Islet precursor cell (in vitro differentiated cells): ENCODE measurements at places on chromosomes 5 and 9.

- peak; percentile 56 for DNase-seq
Observed at GRCh38 chr5:158534203-158534602, 565.5 kb downstream of the EBF1 start.

- DNase-seq = no peak
Observed at GRCh38 chr5:33114361-33114760, 326.4 kb upstream of the TARS1 start.

DNA sequence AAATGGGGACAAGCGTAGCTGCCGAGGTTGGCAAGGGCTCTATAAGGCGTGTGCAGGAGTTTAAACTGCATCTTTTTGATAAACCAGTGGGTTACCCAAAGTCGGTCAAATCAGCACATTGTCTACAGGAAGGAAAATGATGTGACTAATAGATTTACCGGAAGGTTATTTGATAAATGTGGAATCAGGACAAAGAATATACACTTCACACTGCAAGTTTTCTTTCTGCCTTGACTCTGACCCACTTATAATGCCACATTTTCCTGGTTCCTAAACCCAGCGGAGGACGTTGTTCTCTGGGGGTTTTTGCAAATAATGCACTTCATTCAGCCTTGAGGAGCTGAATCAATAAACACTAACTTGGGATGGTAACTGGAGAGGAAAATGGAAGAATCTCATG is 76.8 kb downstream of the TTLL11 start:
- no peak for DNase-seq

DNA sequence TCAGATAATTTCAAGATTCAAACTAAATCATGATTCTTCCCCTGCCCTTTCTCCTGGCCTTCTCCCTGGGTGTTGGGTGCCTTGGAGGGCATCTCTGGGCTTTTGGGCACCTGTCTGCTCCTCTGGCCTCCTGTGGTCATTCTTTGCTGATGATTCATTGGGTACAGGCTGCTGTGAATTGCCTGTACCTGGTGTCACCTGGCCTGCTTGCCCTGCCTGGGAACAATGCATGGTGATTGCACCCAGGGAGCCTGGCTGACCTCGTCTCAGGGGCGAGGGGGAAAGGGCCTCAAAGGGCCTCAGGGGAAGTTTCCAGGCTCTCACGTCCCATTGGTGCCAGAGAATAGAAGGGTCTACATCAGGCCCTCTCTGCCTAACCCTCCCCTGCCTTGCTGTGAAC is 20.1 kb upstream of the CKMT2 start:
- DNase-seq = peak; percentile 82

DNA sequence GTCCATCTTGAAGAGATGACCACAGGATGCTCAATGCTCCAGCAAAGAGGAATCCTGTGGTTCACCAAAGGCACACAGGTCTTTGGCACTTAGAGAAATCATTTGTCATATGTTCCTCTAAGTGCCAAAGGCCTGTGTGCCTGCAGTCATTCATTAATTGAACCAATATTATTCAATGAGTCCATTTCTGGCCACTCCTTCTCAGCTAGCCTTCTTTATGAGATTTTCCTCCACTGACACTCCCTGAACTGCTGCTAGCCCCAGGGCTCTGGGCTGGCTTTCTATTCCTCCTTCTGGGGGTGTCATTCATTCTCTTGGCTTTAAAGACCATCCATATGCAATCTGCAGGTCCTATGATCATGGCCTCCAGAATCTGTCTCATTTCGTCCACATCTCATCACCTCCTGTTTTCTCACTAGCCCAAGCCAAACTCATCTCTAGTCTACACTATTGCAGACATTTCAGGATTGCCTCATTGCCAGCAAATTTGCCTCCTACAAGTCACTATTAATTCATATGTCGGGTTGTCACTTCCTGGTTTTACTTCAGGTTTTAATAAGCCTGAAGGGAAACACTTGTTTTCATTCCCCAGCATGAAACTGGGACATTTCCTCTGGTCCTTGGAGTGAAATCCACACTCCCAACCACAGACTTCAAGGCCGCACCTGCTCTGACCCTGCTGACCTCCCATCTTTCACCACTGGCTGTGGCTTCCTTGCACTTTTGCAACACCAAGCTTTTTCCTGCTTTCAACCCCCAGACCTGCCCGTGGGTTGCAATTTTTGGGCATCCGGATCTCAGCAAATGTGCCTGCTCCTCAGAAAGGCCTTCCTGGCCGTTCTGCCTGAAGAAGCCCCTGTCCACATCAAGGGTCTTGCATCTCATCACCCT is 35.1 kb downstream of the KCNIP1 start:
- peak; percentile 24 for DNase-seq

DNA sequence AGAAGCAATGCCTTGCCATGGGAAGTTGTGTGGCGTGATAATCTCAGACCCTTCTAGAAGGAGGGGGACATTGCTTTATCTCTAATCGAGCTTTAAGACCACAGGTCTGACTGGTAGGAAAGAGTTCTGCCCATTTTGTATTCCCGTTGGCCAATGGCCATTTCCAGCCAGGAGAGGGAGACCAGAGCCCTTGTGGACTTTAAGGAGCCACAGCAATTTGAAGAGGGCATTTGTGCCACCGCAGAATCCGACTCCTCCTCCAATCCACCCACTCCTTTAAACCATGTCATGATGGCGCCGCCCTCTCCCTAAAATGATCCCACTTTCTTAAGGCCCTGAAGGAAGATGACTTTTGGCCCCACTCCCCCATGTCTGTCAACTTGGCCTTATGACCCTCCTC is 560.5 kb upstream of the ADAMTS16 start:
- no peak for DNase-seq

DNA sequence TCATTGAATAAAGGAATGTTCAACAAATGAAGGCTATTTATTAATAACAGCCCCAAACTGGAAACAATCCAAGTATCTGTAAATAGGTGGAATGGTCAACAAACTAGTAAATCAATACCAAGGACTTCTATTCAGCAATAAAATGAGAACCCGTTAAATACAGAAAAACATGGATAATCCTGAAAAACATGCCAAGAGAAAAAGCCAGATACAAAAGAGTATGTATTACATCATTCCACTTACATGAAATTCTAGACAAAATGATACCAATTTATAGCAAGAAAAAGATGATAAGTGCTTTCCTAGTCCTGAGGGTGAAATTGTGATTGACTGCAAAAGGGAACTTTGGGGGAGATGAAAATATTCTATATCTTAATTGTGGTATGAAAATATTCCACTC is 3.1 kb downstream of the PJA2 start:
- no peak for DNase-seq

- no peak for DNase-seq
Observed at GRCh38 chr9:116312221-116312620, 158.6 kb downstream of the PAPPA start.

- DNase-seq = no peak
Observed at GRCh38 chr5:76821136-76821535, 2.3 kb downstream of the F2RL1 start.

GRCh38 chr5:142474431-142475094 is 149.7 kb upstream of the SPRY4 start:
- DNase-seq = peak; percentile 79

GRCh38 chr9:130846487-130847305 is 11.6 kb downstream of the ABL1 start:
- peak; percentile 53 for DNase-seq

- peak; percentile 67 for DNase-seq
Observed at GRCh38 chr5:75281716-75282465, 45.2 kb upstream of the ANKRD31 start.

DNA sequence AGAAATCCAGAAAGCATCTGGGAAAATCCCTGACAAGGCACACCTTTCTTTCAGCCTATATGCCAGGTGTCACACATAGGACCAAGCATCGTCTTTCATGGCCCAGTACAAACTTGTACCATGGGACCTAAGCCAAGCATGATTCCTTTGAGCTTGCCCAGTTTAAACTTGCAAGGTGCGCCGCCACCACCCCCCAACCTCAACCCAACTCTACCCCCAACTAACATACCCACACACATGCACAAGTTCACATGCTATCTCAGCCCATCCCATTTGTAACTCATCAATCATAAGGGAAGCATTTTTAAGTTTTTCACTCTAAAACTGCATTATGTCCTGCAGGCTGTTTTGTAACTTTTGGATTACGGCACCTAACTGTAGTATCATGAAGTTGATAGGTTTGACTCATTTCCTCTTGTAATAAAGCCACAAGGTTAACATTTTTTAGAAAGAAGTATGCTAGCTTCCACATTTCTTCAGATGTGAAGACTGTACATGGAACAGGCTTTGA is 145.9 kb upstream of the FST start:
- no peak for DNase-seq

DNA sequence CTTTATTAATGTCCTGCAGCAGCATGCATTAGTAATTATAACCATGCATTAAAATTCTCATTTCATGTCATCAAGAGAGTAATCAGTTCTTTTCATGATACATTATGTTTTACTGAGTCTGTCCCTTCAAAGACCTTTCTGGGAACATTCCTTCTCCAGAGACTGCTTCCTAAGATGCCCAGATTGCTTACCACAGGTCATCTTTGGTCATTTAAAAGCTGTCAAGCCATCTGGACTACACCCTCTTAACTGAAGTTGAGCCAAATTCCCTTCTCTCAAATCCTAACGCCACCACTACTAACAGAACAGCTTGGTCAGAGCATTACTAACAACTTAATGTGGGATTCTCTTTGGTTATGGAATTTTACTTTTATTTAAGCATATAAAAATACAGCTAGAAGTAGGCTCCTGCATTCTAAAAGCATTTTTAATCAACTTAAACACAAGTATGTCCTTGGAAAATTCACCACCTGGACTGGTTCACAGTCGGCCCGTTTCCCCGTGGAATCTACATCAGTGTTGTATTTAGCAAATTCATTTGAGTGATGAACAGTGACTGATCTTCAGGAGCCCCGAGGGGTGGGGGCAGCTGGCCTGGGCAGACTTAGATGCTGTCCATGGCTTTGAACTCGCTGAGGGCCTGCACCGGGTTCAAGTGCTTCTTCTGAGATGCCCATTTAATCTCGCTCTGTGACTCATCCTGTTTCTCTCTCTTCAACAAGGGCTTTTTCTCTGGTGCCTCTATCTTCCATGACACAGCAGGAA is 92.8 kb upstream of the CCDC112 start:
- no peak for DNase-seq

GRCh38 chr5:55421074-55421529 is 113.3 kb downstream of the MTREX start:
- no peak for DNase-seq

GRCh38 chr5:56313596-56313995 is 80.5 kb upstream of the ANKRD55 start:
- DNase-seq = no peak

DNA sequence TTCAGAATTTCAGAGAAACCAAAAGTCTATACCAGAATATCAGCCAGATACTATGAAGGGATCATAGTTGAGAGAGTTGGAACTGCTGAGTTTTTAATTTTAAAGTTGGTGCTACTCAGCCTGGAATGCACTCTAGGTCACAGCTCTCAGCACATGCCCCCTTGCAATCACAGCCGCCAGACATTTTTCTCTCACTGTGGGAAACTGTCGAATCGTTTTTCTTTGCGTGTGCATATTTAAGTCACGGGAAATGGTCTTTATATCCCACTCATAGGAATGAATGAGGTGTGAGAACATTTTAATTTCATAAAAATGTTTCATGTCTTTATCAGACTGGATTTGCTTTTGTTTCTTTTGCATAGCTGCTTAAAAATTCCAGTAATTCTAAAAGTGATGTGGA is 12.2 kb upstream of the SPDL1 start:
- DNase-seq = no peak

DNA sequence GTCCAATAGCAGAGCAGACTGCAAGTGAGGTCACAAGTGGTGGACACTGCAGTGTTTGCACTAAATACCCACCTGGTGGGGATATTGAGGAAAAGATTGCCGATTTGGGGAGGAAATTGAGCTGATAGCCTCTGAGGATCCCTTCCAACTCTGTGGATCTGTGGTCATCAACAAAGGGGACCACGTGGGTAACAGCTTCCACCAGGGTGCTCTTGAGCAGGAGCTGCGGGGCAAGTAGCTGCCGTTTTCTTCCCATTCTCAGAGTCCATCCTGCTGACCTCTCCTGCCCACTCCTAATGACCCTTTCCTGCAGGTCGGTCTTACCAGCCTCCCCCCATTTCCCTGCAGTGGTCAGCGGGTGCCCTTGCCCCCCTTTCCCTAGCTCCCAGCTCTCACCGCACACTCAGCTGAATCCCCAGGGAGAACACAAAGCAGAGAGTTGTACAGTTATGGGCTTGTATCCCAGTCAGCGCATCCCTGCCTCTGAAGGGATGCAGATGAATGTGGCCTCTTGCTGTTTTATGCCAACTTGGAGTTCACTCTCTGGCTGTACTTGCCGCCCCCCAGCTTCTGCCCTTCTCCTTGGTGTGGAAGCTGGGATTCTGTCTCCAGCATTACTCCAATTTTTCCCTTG is 18.0 kb downstream of the DAPK1 start:
- no peak for DNase-seq

- DNase-seq = no peak
Observed at GRCh38 chr9:2132484-2133082, 117.4 kb downstream of the SMARCA2 start.

DNA sequence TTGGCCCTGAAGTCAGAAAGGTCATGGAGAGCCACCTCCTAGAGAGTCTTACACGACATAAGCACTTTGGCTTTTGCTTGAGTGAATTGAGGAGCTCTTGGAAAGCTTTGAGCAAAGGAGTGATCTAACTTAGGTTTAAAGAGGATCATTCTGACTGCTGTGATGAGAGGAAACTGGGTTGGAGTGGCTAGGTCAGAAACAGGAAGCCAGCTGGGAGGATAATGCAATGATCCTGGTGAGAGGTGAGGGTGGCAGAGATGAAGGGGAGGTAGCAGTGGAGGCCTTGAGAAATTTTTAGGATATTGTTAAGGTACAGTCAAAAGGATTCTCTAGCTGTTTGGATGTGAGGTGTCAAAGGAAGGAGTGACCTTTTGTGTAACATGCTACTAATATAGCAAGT is 32.2 kb upstream of the ROPN1L start:
- DNase-seq = no peak

DNA sequence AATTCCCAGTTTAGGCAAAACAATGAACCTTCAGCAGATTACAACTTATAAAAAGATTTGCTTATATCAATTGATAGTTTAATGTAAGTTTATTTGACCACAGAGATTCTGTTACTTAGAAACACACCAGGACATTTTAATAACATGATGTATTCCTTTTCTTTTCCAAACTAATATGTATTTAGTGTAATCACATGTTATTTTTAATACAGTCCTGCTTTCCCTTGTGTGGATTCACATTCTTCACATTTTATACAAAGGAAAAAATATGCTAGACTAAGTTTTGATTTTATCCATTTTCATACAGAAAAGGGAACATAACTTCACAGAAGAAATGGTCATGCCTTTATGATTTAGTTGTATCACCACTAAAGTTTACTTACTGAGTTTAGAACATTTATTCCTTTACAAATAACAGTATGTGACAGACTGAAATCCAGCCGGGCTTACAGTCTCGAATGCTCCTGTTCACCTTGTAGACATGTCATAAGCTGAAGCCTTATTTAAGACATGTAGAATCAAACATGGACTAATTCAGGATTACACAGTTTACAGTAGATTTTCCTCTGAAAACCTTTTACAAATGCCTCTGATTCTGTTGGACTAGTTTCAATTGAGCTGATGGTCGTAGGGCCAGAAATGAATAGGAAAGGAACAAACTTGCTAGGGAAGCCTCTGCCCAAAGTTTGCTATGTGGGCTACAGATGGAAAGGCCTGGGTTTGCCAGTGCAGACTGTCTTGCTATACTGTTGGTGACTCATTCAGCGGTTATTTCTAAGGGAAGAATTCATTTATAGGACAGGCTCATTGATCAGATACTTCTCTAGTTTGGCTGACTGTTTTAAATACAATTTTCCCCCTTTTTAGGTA is 6.6 kb upstream of the ASPN start:
- no peak for DNase-seq

GRCh38 chr9:87498811-87499360 is 1.2 kb downstream of the DAPK1 start:
- DNase-seq = no peak

GRCh38 chr9:132806723-132807421 is 71.2 kb downstream of the AK8 start:
- peak; percentile 96 for DNase-seq
